ENCODE measurements at places on chromosomes 2 and 18.

GRCh38 chr2:217392930-217393584 lies 533.2 kb upstream of the TNP1 start:
- no peak for DNase-seq

DNA sequence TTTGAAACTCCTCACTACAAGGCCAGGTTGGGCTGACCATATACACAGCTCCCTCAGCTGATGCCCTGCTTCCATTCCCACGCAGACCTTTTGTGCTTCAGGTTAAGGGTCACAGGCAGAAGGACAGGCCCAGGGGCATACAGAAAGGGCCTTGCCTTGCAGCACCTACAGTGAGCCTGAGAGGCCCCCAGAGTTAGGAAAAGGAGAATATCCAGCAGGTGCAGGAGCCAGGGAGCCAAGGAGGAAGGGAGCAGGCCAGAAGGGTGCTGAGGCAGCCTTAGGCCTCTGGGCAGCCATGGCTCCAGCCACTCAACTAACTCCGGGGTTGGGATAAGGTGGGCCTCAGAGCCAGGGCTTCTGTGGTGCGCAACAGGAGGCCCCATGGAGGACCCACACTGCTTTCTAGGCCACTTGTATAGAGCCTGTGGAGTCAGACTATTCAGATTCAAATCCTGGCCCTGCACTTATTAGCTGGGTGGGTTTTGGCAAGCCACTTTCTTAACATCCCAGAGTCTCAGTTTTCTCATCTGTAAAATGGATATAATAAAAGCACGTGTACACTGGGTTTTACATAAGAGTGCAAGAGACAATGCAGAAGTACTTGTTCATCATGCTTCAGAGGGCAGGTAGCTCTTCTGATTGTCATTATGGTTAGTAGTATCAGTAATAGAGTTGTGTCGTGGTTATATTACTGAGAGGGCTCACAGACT lies 214.6 kb upstream of the HAAO start:
- DNase-seq: no peak

- no peak for DNase-seq
Measured at GRCh38 chr18:6677086-6677485, 52.4 kb upstream of the ARHGAP28 start.

GRCh38 chr2:117686699-117687098 lies 127.8 kb upstream of the DDX18 start:
- no peak for DNase-seq

GRCh38 chr2:98378196-98378595 lies 31.9 kb downstream of the CNGA3 start:
- DNase-seq: no peak

- no peak for DNase-seq
Measured at GRCh38 chr18:471716-472115, 28.8 kb downstream of the COLEC12 start.

- DNase-seq: no peak
Measured at GRCh38 chr18:35247412-35248249, 6.8 kb downstream of the ZNF397 start.

DNA sequence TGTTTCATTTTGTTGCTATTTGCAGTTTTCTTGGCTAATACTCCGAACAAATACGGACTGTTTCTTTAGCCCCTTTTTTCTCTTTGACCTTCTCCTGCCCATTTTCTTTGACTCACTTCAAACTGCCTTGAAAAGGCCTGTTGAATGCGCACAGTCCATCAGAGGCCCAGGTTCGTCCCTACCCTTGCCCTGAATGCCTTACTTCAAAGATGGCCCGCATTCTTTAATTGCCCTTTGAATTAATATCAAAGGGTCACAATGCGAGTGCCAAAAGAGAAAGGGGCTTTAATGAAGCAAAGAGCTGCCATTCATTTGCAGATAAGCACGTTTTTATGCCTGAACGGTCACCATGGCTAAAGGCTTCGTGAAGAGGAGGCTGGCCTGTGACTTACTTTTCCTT lies 29.7 kb downstream of the PAX3 start:
- DNase-seq: no peak

GRCh38 chr18:66254121-66254520 lies 349.8 kb downstream of the CDH19 start:
- DNase-seq: no peak

- DNase-seq: no peak
Measured at GRCh38 chr2:132652474-132652873, 17.5 kb downstream of the LYPD1 start.

- DNase-seq: no peak
Measured at GRCh38 chr2:168118733-168119514, 128.5 kb downstream of the STK39 start.

DNA sequence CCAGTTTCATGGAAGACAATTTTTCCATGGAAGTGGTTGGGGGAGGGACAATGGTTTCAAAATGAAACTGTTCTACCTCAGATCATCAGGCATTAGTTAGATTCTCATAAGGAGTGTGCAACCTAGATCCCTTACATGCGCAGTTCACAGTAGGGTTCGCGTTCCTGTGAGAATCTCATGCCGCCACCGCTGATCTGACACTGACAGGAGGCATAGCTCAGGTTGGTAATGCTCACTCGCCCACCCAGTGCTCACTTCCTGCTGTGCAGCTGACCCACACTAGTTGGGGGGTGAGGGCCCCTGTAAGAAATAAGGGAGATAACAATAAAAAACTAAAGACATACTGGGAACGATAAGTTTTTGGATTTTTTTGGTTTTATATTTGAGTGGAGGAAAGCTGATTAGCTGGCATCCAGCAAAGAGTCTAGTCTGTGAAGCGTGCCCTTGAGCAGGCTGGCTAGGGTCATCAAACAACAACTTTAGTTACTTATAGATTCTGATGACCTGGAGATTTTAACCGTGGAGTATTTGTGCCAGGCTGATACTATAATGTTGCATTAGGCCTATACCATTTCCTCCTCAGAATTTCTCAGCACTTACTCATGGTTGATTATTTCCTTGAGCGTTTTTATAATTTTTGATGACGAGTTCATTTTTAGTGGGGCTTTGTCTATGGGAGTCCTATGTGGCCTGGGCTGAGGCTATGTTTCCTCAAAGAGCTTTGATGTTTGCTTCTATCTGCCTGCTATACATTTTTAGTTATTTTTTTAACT lies 6.3 kb upstream of the MCFD2 start:
- DNase-seq: no peak

DNA sequence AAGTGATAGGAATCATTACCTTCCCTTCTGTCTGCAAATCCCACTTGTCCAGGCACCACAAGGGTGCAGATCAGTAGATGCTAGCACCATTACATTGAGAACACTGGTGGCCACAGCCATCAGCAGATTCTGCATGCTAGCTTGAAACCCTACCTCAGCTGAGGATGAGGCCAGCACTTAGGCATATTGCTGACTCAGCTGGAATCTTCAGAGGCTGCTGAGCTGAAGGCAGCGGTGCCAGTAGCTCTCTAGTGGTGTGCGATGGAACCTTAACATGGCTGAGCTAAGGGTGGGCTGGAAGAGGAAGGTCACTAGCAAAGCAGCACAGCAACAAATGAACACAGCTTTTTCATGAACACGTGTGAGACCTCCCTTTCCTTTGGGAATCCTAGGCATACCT lies 19.0 kb upstream of the CPO start:
- DNase-seq: no peak

- DNase-seq: no peak
Measured at GRCh38 chr18:25830787-25831186, 259.6 kb downstream of the SS18 start.

GRCh38 chr2:44549856-44550255 lies 188.1 kb downstream of the CAMKMT start:
- no peak for DNase-seq

- DNase-seq: no peak
Measured at GRCh38 chr2:121825003-121825950, 69.8 kb downstream of the TSN start.

- no peak for DNase-seq
Measured at GRCh38 chr2:113755035-113755834, 1.2 kb downstream of the SLC35F5 start.

GRCh38 chr18:46677611-46678010 lies 20.6 kb upstream of the LOXHD1 start:
- DNase-seq: no peak

GRCh38 chr2:40457837-40458236 lies 5.9 kb upstream of the SLC8A1 start:
- no peak for DNase-seq

GRCh38 chr2:55010915-55011314 lies 39.3 kb downstream of the RTN4 start:
- DNase-seq: no peak

GRCh38 chr2:241794250-241794823 lies 14.7 kb upstream of the NEU4 start:
- DNase-seq: no peak

GRCh38 chr2:166179201-166179600 lies 51.4 kb upstream of the SCN1A start:
- no peak for DNase-seq

DNA sequence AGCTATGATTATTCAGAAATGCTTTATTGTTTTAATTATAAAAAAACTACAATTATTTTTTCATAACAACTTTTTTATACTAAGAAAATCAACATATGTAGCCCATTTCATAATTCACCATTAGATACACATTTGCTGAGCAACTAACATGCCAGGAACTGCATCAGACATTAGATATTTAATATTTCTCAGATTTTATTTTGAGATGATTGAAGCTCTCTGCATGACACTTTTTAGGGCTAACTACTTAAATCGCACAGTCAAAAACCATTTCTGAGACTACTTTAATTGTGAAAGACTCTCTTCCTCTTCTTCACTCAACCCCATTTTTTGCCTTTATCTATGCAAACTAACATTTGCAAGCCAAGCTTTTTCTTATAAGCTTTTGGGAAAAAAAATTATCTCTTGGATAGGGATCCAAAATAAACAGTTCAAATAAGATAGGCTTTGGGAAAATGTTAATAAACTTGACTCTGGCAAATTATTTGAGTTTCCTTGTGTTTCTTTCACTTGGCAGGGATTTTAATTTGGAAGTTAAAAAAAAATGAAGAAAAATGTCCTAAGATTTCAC lies 9.1 kb upstream of the COL3A1 start:
- DNase-seq: no peak

GRCh38 chr2:12718711-12719399 lies 2.1 kb downstream of the TRIB2 start:
- DNase-seq: peak; percentile 41

DNA sequence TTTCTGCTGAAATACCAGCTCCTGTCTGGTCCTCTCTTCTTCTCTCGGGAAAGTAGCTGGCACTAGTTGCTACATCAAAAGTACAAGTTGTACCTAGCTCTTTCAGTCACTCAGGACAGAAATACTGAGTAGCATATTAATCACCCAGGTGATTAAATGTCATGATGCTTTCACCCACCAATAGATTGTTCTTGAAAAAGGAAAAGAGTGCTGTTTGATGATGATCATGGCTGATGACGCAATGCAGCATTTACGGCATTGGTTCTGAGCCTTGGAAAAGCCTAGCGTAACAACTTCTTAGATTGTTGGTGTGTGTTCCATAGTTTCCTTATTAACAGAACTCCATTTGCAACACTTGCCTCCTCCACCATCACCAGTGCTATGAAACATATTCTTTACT lies 190.7 kb downstream of the CDH7 start:
- no peak for DNase-seq
